Lower lobe of right lung (tissue), 2 donors: ENCODE measurements at places on chromosomes 7 and 10.

GRCh38 chr10:97911217-97911616 lies 61.6 kb downstream of the GOLGA7B start:
- peak; percentile 9 for DNase-seq

- no peak for DNase-seq
Measured at GRCh38 chr7:15209429-15209828, 306.9 kb upstream of the DGKB start.

GRCh38 chr7:141231018-141231792 lies 157.3 kb downstream of the TMEM178B start:
- no peak for DNase-seq

- peak; percentile 88 for DNase-seq
Measured at GRCh38 chr7:131513245-131514061, 43.0 kb downstream of the PODXL start.

DNA sequence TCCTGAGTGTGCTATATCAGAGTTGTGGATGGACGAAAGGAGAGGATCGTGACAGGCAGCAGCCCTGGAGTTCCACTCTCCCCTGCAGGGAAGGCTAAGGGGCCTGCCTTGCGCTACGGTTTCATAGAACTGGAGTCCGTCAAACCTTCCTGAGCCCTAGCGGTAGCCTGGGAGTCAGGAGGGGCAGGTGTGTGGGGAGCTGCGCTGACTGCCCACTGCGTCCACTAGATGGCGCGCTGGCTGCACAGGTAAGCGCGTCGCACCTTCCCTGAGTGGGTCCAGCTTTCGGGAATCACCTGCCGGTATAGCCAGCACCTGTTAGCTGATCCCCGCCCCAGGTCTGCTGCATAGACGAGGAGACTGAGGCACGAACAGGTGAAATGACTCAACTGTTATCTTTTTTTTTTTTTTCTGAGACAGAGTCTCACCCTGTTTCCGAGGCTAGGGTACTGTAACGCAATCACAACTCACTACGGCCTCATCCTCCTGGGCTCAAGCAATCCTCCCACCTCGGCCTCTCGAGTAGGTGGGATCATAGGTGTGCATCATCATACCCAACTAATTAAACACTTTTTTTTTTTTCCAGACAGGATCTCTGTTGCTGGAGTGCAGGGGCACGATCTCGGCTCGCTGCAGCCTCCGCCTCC lies 20.2 kb upstream of the BAIAP2L1 start:
- DNase-seq: peak; percentile 84

DNA sequence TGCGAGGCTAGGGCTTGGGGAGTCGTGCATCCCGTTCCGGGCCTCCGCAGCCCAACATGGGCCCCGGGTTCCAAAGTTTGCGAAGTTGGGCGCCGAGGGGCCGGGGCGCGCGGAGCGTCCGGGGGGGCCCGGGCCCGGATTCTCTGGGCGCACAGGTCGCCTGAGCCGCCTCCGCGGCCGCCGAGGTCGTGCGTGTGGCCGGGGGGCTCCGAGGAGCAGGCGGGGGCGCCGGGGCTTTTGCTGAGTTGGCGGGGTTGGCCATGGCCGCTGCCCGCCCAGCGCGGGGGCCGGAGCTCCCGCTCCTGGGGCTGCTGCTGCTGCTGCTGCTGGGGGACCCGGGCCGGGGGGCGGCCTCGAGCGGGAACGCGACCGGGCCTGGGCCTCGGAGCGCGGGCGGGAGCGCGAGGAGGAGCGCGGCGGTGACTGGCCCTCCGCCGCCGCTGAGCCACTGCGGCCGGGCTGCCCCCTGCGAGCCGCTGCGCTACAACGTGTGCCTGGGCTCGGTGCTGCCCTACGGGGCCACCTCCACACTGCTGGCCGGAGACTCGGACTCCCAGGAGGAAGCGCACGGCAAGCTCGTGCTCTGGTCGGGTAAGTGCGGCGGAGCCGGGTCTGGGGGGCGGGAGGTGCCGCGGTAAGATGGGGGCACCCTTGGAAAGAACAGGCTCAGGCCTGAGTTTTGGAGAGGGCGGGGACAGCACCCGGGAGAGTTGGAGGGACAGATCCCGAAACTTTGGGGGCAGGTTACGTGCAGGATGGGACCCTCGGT lies 643 bp downstream of the SMO start:
- no peak for DNase-seq

- DNase-seq: no peak
Measured at GRCh38 chr10:70341016-70341415, 41.4 kb downstream of the LRRC20 start.

DNA sequence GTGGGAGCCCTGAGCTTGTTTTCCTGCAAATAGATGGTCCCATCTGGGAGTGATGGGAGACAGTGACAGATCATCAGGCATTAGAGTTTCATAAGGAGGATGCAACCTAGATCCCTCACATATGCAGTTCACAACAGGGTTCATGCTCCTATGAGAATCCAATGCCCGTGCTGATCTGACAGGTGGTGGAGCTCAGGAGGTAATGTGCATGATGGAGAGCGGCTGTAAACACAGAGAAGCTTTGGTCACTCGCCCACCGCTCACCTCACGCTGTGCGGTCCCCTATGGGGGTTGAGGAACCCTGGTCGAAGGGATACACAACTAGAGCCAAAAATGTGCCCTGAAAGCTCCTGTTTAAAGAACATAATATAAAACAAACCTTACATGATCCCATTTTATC lies 88.5 kb upstream of the CREB5 start:
- no peak for DNase-seq

- DNase-seq: no peak
Measured at GRCh38 chr10:105742184-105742583, 1101.1 kb downstream of the SORCS3 start.

DNA sequence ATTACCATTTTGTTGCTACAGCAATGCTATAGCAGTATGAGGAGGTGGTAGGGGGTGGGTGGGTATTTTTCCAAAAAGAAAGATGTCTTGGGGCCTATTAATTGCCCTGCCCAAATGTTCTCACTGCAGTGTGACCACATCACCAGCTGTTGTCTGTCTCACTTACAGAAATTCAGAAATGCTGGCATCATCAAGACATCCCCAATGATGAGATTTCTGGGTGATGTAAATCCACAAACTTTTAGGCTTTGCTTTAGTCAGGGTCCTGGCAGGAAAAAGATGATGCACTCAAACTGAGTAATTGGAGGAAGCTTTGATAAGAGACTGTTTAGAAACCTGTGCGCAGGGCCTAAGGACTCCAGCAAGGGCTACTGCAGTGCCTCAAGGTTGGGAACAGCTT lies 56.2 kb upstream of the OPN4 start:
- no peak for DNase-seq

GRCh38 chr10:4767033-4767814 lies 58.8 kb upstream of the AKR1E2 start:
- DNase-seq: no peak

DNA sequence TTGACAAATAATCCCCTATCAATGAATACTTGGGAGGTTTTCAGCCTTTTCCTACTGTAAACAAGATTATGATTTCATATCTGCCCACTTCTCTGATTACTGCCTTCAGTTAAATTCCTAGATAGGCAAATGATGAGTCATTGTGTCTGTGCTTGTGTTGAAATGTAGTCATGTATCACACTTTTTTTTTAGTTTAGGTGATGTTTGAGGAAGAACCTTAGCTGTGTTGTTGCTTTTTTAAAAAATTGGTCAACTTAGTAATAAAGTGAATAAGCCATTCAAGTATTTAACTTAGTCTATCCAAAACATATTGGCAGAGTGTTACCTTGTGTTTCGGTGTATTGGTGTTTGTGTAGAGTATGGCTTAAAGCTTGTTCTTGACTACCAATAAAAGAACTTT lies 60.0 kb downstream of the WAC start:
- no peak for DNase-seq

DNA sequence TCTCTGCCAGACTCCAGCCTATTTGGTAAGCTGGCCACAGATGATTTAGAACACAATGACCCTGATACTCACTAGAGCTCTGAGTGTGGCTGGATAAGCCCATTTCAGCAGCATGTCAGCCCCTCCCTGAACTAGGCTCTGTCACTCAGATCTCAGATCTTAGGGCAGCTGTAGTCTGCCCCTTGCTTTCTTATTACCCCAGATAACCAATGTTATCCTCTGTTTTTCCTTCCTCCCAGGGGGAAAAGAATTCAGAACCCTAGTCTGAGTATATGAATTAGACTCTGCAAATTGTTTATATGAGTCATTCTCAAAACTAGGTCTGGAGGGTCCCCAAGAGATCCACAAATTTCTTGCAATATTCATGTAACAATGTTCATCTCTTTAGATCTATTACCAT lies 286.2 kb downstream of the KCNMA1 start:
- no peak for DNase-seq

- no peak for DNase-seq
Measured at GRCh38 chr7:145978769-145979168, 137.8 kb upstream of the CNTNAP2 start.

- no peak for DNase-seq
Measured at GRCh38 chr7:118148930-118149329, 35.0 kb upstream of the LSM8 start.

DNA sequence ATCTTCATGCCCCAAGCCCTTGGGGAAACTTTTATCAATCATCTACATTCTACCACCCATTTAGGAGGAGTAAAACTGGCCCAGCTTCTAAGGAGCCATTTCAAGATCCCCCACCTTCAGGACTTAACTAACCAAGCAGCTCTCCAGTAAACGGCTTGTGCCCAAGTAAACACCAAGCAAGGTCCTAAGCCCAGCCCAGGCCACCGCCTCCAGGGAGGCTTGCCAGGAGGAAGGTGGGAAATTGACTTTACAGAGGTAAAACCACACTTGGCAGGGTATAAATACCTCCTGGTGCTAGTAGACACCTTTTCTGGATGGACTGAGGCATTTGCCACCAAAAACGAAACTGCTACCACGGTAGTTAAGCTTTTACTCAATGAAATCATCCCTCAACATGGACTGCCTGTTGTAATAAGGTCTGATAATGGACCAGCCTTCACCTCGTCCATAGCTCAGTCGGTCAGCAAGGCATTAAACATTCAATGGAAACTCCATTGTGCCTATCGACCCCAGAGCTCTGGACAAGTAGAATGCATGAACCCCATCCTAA lies 5.6 kb downstream of the AKR1B15 start:
- DNase-seq: no peak

DNA sequence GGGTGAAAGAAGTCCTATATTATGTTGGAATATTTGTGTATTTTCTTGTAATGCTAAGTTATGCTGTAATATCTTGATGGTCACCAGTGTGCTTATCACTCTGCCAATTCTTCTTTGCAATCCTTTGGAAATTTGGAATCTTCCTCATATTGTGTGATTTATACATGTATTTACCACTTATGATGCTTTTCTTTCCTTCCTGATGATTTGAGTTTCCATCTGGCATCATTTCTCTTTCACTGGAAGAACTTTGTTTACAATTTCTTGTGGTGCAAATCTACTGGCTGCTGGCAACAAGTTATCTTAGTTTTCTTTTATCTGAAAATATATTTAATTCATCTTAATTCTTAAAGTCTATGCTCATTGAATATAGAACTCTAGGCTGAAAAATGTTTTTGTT lies 29.2 kb downstream of the CFAP69 start:
- no peak for DNase-seq

DNA sequence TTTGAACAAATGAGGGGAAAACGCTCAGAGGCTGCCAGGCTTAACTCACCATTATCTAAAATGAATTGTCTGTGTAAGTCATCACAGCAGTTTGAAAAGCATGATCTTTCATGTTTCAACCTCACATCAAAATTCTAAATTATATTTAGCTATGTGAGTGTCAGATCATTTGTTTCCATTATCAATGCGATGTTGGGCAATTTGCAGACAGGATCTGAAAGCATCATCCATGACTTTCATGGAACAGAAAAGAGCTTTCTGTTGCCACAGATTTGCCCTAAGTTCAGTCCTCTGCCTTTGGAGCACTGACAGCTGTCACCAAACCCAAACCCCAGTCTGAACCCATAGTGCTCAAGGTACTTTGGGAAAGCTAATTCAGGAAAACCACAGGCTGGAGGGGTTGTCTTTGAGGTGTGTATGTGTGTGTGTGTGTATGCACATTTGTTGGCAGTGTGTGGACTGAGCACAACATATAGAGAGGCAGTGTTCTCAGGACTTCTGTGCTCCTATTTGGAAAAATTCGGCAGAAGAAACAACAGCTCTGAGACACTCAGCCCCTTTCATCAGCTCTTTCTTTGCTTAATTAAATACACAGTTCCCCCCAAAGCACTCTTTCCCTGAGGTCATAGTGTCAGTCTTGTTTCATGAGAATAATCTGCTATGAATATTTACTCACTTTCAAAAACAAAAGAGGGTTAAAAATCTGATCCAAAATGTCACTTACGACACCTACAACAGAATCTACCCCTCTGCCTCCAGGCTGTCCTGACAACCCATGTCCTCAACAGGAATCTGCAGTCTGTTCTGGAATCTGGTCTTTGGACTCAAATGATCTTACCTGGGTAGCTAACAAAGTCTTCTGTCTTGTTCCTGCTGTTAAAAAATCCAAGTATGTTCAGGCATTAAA lies 188.5 kb upstream of the KLF14 start:
- no peak for DNase-seq
